Testis (tissue), 5 donors: ENCODE measurements at places on chromosomes 7 and 10. TPM values are rescaled to one million over a fixed set of nuclear protein-coding genes. Genes with fewer than 3 reads are reported as not detected.

LAMB4 gene
- 2.8 TPM for polyA plus RNA-seq

FFAR4 gene
- 1.3 TPM for polyA plus RNA-seq

PLA2G12B gene
- polyA plus RNA-seq, result 0.29 TPM

TYSND1 gene
- polyA plus RNA-seq, result 66.8 TPM

GIMAP1 gene
- polyA plus RNA-seq, result 2.8 TPM

CLCN1 gene
- polyA plus RNA-seq, result 2.7 TPM

FKBP9 gene
- 43.5 TPM for polyA plus RNA-seq

OR2A5 gene
- not detected for polyA plus RNA-seq

WNT8B gene
- polyA plus RNA-seq, result 0.20 TPM
